ENCODE measurements at places on chromosomes 4 and X.

DNA sequence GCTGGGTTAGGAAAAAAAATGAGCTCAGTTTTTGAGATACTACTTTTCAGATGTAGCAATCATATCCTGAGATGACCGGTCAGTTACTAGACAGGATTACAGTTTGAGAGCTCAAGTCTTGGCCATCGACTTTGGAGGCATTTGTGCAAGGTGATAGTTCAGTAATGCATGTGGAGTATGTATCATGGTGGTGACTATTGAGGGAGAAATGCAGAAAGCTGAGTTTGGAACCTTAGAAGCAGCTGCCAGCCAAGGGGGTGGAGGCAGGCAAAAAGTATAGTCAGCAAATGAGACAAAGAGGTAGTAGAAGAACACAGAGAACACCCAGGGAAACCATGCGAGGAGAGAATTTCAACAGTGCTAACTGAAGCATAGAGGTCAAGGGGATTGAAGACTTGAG lies 48.7 kb upstream of the SLC4A4 start:
- DNase-seq = no peak

- no peak for DNase-seq
Observed at GRCh38 chr4:86250619-86251018, 109.2 kb downstream of the MAPK10 start.

GRCh38 chr4:3200423-3201090 lies 48.4 kb upstream of the MSANTD1 start:
- DNase-seq = no peak

GRCh38 chrX:7500386-7500785 lies 342.6 kb upstream of the VCX start:
- no peak for DNase-seq

- DNase-seq = no peak
Observed at GRCh38 chr4:157079441-157079840, 3.5 kb downstream of the GLRB start.

DNA sequence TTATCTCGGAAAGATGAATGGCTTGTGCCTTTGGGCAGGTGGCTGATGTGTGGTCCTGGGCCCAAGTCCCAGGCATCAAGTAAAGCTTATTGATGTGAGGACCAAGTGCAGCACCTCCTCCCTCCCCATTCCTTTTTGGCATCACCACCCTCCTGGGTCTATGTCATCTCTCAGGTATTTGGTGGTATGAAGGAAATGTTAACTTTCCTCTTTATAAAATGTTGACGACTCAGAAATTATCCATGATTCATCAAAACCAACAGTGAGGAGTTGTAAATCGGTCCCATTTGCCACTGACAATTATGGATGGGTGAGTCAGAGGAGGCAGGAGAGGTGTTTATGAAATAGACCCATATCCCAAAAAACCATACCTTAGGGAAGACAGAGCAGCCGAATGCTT lies 229.4 kb upstream of the GATB start:
- no peak for DNase-seq

GRCh38 chr4:103802766-103803165 lies 83.0 kb upstream of the TACR3 start:
- peak; percentile 23 for DNase-seq

DNA sequence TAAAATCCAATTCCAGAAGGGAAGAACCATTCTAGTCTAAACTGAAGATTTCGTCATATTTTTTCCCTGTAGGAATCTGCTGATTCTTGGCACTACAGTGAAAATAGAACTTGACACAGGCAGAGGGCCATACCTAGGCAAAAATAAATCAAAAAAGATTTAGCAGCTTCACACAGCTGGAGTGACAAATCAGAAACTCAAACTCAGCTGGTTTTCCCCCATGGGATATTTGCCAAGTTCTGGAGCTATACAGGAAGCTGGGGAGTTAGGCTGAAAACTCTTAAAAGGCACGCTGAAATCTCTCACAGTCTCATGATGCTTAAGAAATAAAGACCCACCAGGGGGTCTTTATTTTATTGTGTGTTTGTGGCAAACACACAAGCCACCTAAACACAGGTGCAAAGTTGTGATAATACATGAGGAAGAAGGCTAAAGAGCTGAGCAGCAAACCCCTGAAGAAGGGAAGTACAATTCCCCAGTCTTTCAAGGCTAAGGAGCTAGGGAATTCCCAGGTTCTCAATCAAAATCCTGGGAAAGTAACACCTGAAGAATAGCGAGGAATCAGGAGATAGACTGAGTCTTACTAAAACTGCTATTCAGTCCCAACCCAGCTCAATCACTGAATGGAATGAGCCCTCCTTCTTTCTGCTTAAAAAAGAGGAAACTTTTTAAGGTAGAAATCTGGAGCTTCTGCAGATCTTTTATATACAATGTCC lies 32.1 kb upstream of the BEND2 start:
- no peak for DNase-seq

GRCh38 chr4:183445097-183445428 lies 627 bp downstream of the CDKN2AIP start:
- no peak for DNase-seq

- no peak for DNase-seq
Observed at GRCh38 chrX:38494239-38494823, 67.0 kb upstream of the TSPAN7 start.

DNA sequence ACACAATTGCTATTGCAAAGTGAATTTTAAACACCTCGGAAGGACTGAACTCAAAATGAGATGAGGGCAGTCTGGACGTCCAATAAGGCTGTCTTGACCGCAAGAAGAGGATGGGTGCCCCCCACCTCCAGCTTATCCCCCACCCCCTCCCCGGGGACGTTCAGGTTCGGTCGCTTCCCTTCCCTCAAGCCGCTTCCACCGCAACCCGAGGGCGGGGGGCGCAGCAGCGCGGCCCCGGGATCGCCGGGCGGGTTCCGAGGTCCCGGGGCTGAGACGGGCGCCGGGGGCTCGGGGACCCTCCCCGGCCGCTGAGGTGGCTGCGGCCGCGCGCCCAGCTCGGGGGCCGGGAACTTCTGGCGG lies 480 bp downstream of the USP46 start:
- DNase-seq = no peak

DNA sequence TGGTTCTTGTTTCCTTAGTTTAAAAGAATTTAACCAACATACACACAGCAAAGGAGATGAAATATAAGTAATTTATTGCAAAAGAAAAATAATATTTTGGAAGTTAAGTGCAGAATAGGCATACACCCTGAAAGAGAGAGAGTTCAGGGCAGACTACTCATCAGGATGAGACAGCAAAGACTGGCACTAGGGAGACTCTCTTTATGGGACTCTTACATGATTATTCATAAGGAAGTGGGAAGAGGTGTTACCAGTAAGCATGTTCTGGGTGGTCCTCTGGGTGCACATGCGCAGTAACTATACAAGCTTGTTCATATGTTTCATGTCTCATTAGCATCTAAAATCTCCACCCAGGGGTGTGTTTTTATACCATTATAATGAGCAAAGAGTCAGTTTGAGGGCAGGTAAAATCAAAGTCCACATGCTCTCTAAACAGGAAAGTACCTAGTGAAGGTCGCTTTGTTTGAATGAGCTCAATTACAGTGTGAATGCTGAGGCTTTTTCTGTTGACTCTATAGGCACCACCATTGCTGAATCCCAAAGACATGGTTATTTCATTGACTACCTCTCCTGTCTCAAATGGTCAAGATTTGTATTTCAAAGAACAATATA lies 38.2 kb upstream of the PRDM5 start:
- no peak for DNase-seq

DNA sequence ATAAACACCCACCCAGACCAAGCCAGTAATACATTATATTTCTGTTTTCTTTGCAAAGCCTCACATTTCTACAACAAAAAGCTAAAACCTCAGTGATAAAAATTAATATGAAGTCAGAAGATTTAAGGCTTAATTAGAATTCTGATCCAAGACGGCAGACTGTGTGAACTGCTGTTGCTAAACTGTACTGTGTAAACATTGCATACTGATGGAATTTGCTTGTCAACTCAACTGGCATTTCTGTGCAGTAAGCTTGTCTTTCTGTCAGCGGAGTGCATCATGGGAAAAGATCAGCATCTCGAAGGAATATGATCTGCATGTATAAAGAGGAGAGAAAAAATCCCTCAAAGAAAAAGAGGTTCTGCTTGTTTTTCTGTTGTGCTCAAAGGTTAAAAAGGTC lies 69.4 kb upstream of the SPANXB1 start:
- DNase-seq = no peak

DNA sequence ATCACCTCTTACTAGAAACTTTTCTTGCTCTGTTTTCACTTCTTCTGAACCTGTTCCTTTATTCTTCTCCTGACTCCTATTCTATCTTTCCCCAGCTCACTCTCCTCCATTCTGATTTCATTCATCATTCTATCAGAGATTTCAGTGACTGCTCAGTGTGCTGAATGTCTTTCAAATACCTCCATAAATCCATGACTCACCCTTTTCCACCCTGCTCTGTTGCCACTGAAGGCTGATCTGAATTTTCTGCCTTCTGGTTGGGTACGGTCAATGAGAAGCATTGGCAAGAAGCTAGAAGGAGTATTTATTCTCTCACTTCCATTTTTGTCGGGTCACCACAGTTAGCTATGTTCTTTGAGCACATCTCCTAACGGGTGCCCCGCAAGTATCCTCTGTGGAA lies 265.9 kb downstream of the CBLL2 start:
- DNase-seq = no peak
